Right ventricle myocardium superior (tissue), 1 donor: ENCODE measurements at places on chromosomes 7 and 10.

DNA sequence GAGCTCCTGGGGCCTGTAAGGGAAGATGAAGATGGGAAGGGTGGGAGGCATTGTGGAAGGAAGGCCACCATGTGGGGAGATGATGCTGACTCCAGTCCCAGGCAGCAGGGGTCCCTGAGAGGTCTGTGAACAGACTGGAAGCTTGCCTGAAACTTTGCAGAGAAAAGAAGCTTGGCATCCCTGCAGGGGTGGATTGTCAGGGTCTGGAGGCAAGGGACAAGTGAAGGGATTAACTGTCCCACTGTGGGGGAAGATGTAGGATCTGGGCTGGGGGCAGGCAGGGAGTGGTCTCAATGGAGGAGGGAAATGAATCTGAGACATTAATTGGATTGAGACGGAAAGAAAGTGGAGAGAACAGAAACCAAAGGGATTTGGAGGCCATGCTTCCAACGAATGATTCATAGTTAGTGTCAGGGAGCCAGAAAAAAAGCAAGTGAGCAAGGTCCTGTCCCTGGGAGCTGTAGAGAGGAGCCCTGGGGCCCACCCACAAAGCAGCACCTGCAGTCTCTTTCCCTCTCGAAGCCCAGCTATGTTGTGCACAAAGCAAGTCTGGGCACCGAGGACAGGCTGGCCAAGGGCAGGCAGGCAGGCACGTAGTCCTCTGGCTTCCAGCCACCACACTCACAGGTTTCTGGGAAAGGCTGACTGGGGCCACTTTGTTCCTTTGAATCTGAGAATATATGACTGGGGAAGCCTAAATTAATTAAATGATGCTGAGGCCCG, 4.7 kb upstream of the SLC18A3 start:
- DNase-seq: no peak

GRCh38 chr10:77817541-77817940, 109.0 kb downstream of the DLG5 start:
- DNase-seq: no peak

GRCh38 chr10:70695241-70696030, 23.1 kb downstream of the ADAMTS14 start:
- peak; percentile 8 for DNase-seq

DNA sequence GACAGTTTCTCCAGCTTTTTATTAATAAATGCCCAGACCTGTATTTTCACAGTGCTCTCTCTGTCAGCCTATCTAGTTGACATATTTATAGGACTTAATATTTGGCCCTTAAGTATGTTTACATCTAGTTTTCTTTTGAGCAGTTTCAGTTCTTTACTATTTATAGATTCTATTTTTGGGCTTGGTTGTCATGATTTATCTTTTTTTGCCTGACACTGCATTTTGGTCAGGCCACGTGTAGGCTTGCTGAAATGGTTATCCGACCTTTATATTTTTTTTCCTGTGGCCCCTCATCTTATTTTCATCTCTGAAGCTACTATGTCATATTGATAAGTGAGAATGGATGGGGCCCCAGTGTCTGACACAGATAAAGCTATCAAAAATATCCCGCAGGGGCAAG, 515.4 kb upstream of the FZD8 start:
- no peak for DNase-seq

DNA sequence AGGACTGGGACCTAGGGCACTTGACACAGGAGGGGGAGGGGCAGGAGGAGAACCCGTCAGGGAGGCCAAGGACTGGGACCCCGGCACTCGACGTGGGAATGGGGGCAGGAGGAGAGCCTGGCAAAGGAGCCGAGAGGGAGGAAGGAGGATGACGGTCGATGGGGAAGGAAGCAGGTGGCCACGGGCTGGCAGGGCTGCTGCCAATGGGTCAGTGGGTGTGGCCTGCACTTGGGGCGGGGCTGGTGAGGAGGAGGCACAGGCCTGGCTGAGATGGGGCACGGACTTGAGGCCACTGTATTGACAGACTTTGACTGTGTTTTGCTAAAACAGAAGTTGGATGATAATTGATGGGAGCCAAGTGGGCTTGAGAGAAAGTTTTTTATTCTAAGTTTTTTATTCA, 68.9 kb downstream of the RBM33 start:
- DNase-seq: peak; percentile 55

DNA sequence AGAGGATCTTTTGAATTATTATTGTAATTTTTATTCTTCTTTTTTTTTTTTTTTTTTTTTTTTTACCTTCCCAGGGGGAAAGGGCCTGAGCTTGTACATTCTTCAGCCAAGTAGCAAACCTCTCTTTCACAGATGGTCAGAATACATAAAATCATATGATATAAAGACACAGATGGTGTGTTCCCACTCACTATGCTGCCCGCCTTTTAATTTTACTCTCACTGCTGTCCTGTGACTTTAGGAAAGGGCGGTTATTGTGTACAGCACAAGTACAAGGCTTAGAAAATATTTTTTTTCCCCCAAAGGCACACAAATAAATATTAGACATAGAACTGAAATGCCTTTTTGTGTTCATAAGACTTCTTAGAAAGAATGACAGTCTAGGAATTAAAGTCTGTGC, 213.6 kb downstream of the RPS24 start:
- DNase-seq: no peak

- DNase-seq: no peak
Observed at GRCh38 chr7:114885836-114886235, 36.1 kb upstream of the MDFIC start.

- no peak for DNase-seq
Observed at GRCh38 chr7:3588341-3588740, 287.3 kb downstream of the SDK1 start.

- DNase-seq: no peak
Observed at GRCh38 chr10:82438277-82438676, 563.3 kb downstream of the NRG3 start.
